CMK (cell line): ENCODE measurements at places on chromosomes 5 and 9.

DNA sequence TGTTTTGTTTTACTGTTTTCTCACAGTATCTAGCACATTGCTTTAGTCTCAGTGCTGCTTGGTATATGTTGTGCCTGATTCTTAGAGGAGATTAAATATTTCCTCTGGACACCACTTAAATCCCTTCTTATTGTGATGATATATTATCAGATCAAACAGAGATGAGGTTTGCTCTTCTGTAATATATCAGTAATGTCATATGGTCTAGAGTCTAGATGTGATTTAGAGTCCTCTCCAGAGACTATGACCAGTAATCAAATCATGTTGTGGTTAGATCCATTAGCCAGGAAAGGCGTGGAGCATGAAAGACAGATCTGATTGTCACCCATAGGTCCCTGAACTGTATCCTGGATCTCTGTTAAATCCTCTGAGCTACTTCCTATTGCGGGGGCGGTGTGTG lies 24.4 kb downstream of the CAMK4 start:
- no peak for DNase-seq

DNA sequence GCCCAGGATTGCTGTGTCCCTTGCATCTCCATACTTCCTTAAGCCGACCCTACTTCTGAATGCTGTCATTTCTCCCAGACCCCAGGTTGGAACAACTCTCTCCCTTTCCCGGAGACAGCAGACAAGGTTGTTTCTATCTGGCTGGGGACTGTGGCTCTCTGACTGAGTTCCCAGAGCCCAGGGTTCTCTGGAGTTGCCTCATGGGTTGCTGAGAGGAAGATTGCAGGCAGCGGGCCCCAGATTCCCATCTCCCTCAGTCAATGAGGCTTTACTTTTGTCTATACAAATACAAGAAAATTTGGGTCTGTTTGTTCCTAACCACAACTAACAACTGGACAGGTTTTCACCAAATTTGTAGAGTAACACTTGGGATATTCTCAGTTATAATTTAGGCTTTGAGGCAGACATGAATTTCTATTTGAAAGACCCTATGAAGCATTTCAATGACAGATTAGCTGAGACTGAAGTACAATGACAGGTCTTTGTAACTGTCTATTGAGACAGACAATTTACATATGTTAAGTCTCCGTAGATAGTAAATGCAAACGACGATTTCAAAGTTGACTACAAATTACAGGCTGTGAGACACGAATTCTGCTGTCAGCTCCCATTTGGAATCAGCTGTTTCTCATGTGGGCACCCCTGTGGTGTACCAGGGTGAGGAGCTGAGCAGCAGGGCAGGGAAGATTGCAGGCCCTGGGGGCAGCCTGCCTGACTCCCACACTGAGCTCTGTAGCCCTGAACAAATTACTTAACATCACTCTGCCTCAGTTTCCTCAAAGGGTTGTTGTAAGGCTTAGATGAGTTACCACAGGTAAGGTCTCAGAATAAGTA lies 107.5 kb downstream of the ATP10B start:
- DNase-seq = no peak

DNA sequence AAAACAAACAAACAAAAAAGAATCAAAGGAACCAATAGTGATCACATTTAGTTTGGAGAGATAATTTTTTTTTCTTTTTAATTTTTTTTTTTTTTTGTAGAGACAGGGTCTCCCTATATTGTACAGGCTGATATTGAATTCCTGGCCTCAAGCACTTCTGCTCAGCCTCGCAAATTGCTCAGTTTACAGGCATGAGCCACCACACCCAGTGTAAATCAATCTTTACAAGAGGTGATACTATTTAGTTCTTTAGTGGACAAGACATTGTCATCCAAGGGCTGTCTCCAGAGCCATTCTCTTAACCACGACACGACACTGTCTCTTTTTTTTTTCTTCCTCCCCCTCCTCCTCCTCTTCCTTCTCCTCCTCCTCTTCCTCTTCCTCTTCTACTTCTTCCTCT lies 29.6 kb downstream of the ERAP2 start:
- no peak for DNase-seq

DNA sequence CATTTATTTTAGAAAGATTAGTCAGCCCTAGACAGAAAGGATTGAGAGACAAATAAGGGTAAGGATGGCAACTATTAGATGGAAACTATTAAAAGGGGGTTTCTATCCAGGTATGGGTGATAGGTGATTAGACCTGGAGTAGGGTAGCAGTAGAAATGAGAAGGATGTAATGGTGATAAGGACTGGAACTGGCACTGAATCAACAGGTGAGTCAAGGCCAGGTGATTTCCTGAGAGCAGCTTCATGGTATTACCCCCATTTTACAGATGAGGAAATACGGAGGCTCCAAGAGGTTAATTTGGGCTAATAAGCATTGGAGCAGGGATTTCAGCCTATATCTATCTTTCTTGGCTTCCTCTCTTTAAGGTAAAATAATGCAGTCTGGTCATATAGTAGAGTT lies 55.7 kb downstream of the CAST start:
- no peak for DNase-seq

DNA sequence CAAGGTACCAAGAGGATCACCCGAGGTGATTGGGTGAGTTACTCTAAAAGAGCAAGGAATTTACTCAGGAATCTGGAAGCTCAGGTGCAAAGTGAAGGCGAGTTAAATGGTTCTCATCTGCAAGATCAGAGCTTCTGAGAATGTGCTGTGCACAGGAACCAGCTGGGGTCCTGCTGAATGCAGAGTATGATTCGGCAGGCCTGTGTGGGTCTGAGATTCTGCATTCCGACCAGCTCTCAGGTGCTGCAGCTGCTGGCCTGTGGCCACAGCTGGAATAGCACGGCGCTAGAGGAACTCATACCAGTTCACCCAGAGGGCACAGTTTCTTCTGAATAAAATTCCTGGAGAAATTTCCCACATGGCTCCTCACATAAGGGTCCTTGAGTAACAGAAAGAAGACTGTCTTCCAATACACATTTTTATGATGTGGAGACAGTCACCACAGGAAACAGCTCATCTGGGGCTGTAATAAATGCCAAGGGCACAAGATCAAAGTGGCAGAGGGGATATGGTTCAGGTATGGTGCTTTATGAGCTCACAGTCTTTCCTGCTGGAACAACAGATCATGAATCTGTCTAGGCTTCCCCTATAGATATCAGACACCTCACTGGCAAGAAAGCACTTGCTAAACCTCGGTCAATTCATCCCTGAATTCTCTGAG lies 83.9 kb downstream of the PTPN3 start:
- no peak for DNase-seq

DNA sequence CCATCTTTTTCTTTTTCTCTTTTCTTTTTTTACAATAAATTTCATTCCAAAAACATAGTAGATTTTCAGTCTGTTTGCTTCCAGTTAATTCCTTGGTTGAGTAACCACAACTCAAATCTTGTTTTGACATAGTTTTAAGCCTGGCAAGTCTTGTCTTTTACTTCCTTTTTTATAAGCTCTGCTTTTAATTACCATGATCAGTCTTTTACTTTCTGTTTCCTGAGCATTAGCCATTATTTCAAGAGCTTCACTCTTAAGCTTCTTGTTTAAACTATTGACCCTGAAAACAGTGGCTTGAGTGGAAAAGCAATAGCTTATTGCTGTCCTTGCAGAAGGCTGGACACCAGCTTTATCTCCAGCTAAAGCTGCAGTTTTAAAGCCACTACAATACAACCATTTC lies 1363.3 kb downstream of the MAT2B start:
- DNase-seq = no peak

- DNase-seq = no peak
Observed at GRCh38 chr5:122156724-122157325, 27.5 kb downstream of the ZNF474 start.

DNA sequence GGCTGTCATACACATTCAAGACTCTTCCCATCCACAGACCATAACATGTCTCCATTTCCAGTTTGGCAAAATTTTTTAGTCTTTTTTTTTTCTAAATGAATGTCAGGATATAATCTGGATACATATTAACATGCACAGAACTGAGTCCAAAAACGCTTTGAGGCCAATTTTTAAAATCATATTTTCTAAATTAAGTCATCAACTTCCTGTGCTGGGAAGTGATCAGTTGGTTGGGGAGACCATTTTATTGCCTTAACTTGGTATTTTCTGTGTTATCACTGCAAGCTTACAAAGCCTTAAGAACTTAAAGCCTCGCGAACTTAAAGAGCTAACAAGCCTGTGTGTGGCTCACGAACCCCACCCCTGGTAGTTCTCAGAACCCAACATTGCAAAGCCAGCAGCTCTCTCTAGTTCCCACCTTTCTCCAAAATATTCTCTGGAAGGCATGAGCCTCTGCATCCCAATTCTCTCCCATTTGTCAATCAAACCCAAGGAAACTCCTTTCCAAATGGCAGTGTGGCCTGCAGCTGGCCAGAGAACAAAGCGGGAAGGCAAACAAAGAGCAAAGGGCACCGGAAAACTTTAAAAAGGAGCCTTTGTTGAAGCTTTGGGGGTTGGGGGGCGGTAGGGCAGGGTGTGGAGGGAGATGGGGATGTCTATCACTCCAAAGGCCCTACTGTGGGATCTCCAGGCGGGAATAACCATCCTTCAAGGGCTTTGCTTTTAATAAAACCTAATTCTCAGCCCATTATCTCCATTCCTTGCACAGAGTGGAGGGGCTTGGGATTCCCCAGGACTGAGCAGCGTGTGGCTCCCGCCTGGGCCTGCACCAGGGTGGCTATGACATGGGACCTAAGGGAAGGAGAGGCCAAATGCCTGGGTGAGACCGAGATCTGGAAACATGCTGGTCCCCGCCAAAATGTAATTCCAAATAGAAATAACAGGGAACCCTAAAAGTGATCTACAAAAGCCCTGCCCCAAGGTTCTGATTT lies 65.0 kb downstream of the ROR2 start:
- DNase-seq = no peak

GRCh38 chr9:99180199-99180598 lies 41.5 kb downstream of the ALG2 start:
- DNase-seq = no peak

DNA sequence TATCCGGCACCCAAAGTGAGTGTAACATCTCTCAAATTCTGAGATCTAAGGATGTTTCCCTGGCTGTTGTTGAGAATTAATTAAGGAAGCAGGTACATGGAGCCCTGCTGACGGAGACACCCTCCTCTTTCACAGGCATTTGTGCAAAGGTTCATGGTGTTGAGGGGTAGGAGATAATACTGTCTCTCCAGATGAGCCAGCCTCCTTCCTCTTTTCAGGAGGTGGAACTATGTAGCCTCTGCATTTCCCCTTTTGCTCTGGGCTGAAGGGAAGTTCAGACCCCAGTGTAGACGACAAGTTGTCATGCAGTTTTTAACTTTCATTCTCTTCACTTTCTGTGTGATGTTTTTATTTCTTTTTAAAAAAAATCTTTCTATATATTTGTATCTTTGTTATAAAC lies 107.5 kb downstream of the GALNT10 start:
- DNase-seq = no peak

DNA sequence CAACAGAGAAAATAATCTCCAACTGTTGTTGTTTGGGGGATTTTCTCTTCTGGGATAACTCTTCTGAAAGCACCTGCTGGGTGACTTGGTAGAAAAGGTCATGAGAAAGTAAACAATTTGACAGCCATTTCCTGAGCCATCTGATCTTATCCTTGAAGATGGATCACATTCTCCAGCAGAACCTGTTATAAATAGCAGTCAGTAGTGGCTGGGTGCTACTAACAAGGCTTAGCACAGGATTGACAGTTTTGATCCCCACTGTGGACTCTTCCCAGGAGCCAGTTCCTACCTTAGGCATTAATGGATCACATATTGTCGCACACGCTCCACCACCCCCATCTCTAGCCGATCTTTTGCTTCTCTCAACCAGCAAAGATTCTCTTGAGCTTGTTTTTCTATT lies 220.2 kb downstream of the PLK2 start:
- no peak for DNase-seq
